Esophagus squamous epithelium (tissue), 5 donors: ENCODE measurements at places on chromosomes 13 and 19.

DNA sequence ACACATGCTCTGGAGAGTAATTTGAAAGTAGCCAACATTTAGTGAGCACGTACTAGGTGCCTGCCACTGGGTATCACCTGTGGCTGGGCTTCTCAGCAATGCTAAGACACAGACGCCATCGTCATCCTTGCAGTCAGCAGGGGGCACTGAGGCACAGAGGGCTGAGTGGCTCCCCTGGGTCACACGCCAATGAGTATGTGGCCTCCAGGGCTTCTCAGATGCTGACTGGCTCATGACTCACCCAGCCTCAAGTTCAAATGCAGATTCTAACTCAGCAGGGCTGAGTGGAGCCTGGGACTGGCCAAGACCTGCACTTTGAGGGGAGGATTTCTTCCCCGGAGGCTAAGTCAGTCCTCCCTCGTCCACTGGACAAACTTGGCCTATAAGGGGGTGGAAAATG is 115.1 kb upstream of the CACNA1A start:
- no peak for DNase-seq

DNA sequence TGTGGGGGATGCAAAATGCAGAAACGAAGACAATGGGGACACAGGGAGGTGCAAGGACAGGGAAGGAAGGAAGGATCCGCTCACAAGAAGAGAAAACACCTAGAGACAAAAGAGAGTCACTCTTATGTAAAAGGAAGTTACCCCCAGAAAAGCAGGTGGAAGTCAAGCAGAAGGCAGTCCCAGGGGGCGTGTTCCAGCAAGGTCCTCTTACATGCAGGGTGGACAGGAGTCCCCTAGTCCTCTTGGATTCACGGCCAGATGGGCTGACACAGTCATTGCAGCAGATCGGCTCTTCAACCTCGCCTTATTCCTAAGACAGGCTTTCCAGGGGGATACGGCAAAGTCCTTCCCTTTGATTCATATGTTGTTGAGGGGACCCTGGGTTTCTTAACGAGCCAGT is 83.9 kb upstream of the SPATA13 start:
- no peak for DNase-seq

DNA sequence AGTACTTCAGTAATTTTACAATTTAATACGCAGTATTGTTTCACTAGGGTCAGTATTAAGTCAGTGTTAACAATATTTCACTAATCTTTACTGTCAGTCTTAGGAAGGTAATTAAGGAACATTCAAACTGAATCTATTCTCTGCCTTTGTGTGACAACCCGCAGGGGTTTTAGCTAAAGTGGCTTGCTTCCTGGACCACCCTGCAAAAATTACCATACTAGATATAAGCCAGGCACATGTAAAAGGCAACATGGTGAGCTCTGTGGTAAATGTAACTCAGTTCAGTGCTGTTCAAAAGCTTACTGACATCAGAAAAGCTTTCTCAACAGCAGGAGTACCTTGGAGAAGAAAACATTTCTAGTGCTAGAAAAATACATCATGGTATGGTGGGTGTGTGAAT is 116.7 kb downstream of the FREM2 start:
- no peak for DNase-seq

GRCh38 chr13:76638181-76638580 is 248.0 kb downstream of the KCTD12 start:
- DNase-seq, result no peak

DNA sequence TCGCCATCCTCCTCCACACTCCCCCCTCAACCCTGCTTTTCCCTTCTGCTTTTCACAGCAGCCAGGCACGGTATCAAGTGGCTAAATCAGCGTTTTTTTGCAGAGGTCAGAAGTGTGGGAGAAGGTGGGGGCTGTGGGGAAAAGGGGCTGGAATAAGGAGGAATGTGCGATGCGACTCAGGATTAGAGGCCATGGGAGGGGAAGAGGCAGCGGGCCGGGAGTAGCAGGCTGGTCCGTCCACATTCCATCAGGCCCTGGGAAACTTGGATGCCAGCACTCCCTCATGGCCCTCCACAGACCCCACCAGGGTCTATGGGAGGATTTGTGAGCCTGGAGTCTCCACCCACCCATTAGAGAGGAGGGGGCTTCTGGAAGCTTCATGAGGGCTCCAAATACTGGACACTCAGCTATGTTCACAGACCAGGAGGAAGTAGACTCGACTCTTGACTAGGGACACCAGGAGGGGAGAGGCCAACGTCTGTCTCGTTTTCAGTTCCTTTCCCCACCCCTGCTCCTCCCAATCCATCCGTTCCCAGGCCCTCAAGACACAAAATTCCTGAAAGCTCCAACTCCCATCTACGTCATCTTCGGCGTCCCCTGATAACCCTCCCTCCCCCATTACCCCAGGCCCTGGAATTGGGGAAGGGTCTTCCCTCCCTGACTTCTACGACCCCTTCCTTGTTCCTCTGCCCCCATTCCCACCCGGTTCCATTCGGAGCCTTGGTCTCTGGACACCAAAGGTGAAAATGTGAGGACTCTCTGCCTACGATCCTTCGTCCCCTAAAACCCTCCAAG is 3.3 kb upstream of the KCNC3 start:
- DNase-seq, result no peak

GRCh38 chr19:6260912-6261650 is 18.7 kb downstream of the MLLT1 start:
- DNase-seq, result no peak

DNA sequence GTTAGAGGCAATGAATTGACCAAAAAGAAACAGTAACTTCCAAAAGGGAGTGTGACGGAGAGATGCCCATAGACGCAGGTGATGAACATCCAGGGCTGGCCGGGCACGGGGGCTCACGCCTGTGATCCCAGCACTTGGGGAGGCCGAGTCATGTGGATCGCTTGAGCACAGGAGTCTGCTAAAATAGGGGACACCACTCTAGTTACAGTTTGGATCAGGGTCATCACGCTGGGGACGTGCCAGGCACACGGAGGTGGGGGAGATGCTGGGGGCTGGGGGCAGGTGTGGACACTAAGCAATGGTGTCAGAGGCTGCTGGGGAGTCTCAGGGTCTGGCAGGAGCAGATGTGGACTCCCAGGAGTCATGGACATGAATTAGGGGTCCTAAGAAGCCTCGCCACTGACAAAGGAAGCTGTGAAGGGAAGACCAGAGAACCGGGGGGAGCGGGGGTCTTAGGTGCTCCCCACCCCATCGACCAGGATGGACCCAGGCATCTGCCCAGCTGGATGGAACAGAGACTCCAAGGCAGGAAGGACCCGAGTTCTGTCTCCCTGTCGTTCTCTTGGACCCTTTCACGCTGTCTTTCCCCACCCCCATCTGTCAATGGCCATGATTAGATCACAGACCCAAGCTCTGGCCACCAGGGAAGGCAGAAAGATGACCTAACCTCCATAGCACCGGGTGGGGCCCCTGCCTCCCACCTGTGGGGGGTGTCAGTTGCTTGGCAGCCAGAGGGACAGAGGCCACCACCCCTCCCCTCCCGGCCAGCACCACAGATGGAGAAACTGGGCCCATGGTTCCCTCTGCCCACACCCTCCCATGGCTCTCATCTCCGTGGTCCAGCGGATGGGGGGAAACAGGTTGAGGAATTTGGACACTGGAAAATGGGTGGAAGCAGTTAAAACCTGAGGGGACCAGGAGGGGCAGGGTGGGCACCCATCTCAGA is 19.6 kb downstream of the CCDC8 start:
- DNase-seq, result no peak

GRCh38 chr19:39518458-39518857 is 3.5 kb downstream of the SELENOV start:
- no peak for DNase-seq

GRCh38 chr19:42272535-42272897 is 3.5 kb downstream of the CIC start:
- DNase-seq, result no peak

GRCh38 chr19:33662391-33663092 is 40.8 kb downstream of the CHST8 start:
- DNase-seq, result no peak

DNA sequence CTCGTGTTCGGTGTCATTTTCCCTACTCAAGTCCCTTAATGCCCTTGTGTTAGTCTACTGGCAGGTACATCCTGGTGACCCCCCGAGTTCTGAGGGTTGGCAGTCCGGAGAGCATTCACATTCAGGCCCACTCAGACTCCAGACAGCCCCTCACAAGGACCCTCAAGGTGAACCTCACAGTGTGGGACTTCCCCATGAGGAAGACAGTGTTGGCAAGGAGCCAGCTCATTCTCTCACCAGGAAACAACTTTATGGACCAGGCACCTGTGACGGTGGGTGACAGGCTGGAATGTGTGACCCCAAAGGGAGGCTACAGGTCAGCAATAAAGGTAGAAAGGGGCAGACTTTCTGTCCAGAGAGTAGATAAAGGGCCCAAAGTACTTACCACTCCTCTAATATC is 24.5 kb downstream of the RDH8 start:
- DNase-seq, result no peak
